ENCODE measurements at places on chromosomes 3 and 15. TPM values are rescaled to one million over a fixed set of nuclear protein-coding genes. Genes with fewer than 3 reads are reported as not detected.

C3orf85 gene
- not detected for total RNA-seq

DNA sequence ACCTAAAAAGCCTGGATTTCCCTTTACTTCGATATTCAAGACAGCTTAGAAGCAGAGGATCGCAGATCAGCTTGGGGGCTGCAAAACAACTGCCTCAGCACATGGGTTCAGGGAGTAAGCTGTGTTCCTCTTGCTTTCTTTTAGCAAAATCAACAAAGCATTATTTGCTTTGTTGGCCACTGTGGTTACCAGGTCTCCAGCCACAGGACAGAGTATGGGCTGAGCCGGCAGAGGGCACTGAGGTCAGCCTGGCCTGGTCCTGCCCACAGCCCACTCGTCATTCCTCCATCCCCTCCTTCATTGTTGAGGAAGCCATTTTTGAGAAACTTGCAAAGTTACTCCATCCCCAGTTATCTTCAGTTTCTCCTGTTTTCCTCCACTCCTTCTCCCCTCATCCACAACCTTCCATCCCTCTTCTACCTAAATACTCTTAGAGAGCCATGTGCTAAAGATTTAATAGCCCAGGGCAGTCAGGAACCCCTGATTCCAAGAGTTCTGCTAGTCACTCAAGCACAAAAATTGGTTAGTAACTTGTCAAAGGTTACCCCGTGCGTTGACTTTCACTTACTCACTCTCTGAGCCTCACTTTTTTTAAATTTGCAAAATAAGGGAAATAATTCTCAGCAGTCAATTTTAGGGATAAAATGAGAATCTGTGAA, 60.0 kb upstream of the HES1 start:
- H3K4me1 ChIP-seq: peaks cover 17% of the 10 kb centered on the region
- no peak overlapping the region for H3K27ac ChIP-seq
- no peak overlapping the region for H3K4me3 ChIP-seq
- no peaks in the 10 kb centered on the region for H3K27me3 ChIP-seq

GRCh38 chr15:89383365-89384175, 48.9 kb upstream of the POLG start:
- H3K36me3 ChIP-seq: no peaks in the 10 kb centered on the region
- H3K27me3 ChIP-seq: peaks cover 94% of the 10 kb centered on the region
- peak; percentile 84 for DNase-seq
- H3K27ac ChIP-seq: no peak overlapping the region

DNA sequence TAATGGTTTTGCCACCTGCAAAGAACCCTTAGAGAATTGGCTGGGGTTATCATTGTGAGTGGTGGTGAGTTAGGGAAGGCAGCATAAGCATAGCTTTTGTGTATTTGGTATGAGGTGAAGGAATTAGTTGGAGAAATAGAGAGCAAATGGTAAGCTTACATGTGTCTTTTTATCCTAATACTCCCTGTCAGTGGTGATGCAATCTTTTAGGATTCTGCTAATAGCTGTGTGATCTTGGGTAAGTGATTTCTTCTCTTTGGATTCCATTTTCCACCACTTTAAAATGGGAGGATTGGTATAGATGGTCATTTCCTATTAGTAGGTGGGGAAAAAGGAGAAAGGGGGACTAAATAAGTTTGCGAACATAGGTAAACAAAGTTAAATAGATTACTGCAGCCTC, 30.9 kb downstream of the PIAS1 start:
- H3K4me1 ChIP-seq: peaks cover 20% of the 10 kb centered on the region
- H3K4me3 ChIP-seq: no peak overlapping the region
- no peak overlapping the region for H3K27ac ChIP-seq
- DNase-seq: peak; percentile 7
- no peaks in the 10 kb centered on the region for H3K27me3 ChIP-seq
- H3K36me3 ChIP-seq: peaks cover 14% of the 10 kb centered on the region

- no peak for DNase-seq
- H3K4me1 ChIP-seq: no peaks in the 10 kb centered on the region
- H3K27me3 ChIP-seq: no peaks in the 10 kb centered on the region
Observed at GRCh38 chr3:14423197-14423743, 20.9 kb downstream of the SLC6A6 start.

GRCh38 chr3:194828116-194828515, 142.4 kb downstream of the FAM43A start:
- no peaks in the 10 kb centered on the region for H3K36me3 ChIP-seq
- H3K27me3 ChIP-seq: no peaks in the 10 kb centered on the region
- peaks cover 23% of the 10 kb centered on the region for H3K4me1 ChIP-seq
- no peak for DNase-seq
- no peak overlapping the region for H3K4me3 ChIP-seq

Data from cardiac muscle cell (in vitro differentiated cells and primary cell).